ENCODE measurements at places on chromosomes 13 and 19.

DNA sequence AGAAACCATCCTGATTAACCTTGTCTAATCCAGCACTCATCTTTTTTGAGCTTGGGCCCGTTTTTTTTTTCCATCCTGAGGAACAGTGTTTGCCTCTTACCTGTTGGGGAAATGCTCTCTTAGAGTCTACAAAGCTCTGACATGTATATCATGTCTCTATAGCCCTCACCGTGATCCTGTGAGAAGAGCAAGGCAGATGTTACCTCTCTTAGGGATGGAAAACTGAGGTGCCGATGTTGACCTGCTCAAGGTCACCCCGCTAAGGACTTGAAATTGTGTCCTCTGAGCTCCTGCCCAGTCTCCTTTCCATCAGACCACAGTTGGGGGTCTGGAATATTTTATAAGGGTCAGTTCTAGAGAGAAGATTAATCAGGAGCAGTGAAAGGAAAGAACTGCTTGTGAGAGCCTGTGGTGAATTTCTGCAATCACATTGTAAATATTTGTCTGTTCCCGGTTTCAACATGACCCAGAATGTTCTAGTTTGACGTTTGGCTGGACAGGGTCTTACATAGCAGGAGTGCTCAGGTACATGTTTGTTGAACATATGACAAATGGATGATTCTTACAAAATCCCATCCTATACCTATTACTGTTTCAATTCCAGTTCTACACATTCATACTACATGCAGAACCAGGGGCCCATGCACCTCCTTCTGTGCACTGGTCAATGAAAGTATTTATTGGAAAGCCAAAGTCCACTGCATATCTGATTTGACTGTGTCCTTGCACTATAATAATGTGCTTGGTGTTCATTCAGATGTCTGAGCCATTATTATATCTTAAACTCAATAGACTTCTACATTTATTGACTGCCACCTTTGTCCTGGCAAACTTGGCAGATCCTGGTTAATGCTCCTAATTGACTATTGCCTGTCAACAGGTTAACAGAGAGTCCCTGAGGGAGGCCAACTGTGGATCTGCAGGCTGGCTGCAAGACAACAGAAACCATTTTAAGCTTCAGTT lies 12.1 kb downstream of the SLC25A15 start:
- DNase-seq: no peak

DNA sequence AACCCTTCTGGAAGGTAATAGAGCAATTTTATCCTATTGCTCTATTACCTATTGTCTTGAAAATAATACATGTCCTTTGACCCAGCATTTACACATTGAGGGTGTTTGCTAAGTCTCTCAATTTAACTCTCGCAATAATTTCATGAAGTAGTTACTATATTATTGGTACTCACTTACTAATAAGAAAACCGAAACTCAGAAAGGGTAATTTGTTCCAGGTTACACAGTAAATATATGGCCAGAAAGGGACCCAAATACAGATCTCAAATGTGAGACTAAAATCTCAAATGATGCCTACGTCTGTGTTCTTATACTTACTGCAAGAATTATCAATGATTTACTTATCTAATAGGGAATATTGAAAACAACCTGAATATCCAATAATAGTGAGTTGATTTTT lies 29.7 kb upstream of the FAM216B start:
- no peak for DNase-seq

GRCh38 chr13:50280441-50280937 lies 265.2 kb downstream of the KCNRG start:
- no peak for DNase-seq

GRCh38 chr19:6100284-6100915 lies 9.9 kb downstream of the RFX2 start:
- DNase-seq: peak; percentile 68

DNA sequence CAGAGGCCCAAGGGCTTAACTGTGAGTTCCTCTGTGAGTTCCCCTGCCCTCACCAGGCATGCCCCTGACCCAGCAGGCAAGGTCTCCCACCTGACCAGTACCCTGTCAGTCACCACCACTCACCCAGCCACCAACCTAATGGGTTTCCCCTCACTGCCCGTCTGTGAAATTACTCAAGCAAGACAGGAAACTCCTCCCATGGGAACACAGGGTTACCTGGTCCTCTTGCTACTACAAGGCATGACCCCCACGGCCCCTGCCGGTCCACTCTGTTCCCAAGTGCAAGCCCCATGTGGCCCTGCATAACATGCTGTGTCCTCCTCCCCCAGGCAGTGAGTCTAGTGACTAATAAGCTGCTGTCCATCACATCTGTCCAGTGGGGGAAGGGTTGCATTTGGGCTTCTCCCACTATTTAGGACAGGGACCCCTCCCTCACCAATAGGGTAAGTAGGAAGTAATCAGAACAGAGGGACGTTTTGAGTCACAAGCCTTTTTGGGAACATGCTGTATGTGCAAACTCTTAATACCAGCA lies 8.0 kb upstream of the DHRS12 start:
- no peak for DNase-seq

DNA sequence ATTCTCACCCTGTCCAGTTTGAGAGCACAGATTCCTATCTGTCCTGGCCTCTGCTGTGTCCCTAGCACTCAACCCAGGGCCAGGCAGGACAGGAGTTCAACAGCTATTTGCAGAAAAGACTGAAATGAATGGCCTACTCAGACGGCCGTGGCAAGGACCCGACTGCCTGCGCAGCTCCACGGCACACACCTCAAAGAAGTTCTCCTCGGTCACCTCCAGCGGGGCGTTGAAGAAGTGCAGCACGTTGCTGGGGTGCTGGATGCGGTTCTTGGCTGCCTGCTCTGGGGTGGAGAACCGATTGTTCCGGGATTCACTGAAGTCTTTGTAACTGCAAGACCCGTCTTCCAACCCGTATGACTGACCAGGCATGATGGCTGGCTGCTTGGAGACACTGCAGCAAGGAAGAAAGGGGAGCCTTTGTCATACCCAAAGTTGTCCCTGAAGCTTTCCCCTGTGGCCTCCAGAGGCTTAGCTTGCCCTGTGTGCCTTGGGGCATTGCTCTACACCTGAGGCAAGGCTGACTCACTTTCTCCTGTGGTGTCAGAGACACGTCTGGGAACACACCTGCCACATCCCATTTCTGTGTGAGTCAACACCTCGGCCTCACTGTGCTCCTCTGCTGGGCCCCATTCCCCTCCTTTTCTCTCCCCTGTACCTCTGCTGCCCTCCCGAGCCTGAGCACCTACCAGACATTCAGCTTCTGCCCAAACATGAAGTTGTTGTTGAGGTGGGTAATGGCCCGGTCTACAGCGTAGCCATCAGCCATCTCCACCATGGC lies 6.8 kb upstream of the ECH1 start:
- DNase-seq: peak; percentile 26

DNA sequence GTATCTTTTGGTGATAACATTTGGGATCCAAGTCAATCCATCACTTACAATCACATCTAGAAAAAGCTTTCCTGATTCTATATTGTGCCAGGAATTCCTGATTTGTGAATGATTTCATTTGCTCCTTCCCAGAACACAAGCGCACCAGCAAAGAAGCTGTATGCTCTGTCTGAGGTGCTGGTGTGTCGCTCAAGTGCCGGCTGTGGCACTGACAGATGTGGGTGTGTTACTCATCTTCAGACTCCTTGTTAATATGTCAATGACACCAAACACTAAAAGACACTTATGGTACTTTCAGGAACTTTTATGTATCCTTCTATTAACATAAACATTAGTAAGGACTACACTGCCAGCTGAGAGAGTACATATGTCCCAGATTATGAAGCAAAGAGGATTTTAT lies 429.1 kb downstream of the ITGBL1 start:
- DNase-seq: no peak

DNA sequence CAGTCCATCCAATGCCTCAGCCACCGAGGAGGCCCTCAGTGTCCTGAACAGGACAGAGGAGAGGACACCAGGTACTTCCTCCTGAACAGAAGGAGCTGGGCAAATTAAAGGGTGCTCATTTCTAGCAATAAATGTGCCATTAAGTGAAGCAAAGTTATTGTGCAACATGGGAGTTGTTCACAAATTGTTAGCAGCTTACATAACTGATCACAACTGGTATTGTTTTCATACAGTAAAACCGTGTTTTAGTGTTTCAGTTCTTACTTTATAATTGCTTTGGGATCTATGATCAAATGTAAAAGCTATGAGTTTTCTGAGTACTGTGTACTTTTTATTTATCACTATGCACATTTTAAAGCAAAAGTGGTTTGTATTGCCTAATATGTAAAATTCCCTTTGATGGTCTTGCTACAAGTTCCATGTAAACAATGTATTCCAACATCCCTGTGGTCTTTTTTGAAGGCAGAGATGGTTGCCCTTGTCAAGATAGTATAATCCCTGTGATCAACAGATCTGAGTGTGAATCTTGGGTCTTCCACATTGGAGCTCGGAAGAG lies 263.1 kb downstream of the FGF14 start:
- no peak for DNase-seq

GRCh38 chr13:38685974-38686576 lies 802 bp upstream of the FREM2 start:
- no peak for DNase-seq

- DNase-seq: no peak
Measured at GRCh38 chr13:98976338-98976737, 1.5 kb downstream of the DOCK9 start.

DNA sequence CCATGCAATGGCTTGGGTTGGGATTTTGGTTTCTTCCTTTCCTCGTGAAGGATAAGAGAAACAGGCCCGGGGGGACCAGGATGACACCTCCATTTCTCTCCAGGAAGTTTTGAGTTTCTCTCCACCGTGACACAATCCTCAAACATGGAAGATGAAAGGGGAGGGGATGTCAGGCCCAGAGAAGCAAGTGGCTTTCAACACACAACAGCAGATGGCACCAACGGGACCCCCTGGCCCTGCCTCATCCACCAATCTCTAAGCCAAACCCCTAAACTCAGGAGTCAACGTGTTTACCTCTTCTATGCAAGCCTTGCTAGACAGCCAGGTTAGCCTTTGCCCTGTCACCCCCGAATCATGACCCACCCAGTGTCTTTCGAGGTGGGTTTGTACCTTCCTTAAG lies 24.1 kb downstream of the SPC24 start:
- no peak for DNase-seq

DNA sequence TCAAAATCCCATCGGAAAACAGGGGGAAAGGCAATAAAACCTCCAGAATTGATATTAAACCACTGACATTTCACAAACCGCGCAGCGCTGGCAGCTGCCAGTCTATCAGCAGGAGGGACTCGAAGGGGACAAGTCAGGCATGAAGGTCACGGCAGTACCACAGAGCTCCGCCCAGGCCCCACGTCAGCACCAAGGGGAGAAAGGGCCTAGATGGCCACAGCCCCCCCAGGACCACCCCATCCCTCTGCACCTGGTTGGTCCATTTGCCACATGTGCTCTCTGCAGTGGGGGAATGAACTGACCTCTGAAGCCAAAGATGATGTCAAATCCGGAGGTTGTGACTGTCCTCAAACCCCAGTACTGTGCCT lies 9.5 kb upstream of the VSTM2B start:
- DNase-seq: peak; percentile 12

GRCh38 chr13:113171250-113172125 lies 13.0 kb downstream of the PROZ start:
- no peak for DNase-seq

DNA sequence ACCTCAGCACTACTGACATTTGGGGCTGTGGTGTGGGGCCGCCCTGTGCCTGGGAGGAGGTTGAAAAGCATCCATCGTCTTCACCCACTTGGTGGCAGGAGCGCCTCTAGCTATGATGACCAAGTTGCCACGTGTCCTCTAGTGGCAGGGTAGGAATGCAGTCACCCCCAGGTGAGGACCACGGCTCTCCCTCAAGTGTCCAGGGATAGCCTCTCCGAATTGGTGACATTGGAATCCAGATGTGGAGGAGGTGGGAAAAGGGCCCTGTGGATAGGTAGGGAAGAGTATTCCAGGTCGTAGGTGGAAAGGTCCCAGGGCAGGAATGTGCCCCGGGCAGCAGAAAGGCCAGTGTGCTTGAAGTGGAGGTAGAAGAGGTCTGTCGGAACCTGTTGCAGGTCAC lies 37.6 kb downstream of the ARHGEF18 start:
- DNase-seq: no peak

GRCh38 chr13:40790154-40790616 lies 774 bp downstream of the SLC25A15 start:
- no peak for DNase-seq

DNA sequence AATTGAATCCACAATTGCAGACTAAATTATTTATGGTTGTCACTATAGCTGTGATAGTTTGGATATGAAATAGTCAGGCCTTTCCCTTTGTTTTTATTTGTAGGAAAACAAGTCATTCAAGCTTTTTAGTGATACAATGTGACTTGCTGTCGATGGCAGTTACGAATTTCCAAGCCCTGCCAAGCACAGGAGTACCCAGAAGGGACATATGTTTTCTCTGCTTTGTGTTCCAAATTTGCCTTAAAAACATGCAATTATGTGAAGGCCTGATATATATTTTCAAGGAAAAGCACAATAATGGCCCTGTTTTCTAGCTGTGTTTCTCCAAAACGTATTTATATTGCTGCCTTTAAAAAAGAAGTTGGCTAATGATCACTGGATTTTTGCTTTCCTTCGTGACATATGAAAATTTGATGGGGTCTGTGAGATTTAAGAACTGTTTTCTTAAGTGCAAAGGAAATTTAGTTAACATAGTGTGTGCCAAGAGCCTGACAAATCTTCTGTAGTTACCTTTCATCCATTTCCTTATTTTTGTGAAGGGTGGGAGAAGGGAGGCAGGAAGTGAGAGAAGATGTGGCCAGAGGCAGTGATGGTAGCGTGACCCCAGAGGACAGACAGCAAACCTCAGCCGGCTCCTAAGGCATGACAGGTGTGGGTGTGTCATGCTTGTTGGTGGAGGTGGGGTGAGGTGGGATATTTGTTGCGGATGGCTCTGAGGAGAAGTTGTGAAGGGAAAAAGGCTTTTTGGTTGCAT lies 79.6 kb downstream of the TEX26 start:
- no peak for DNase-seq

DNA sequence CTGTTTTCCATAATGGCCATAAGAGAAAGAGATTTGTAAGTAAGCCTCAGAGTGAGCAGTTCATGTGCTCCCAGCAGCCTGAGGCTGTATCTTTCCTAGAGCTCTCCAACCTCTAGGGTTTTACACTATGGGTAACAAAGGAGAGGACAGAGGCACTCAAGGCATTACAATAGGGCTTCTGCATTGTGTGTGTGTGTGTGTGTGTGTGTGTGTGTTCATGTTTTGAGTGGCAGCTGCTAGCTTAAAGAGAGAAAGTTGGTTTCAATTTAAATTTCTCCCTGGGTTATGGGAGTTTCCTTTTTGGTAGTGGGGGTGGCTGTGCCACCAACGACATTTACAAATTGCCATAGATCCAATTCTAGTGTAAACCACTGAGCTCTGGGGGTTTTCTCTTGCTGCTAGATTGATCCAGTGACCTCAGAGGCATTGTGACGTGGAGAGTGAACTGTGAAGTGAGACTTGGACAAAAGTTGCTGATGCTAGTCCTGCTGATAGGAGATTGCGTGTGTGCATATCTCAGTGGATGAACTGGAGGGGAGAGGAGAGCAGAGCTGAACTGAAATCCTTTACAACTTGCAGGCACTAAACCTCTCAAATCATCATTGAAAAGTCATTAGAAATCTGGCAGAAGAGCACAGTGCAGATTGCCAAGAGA lies 67.2 kb upstream of the OLFM4 start:
- no peak for DNase-seq

GRCh38 chr13:99997702-99998214 lies 16.2 kb downstream of the ZIC2 start:
- no peak for DNase-seq

Measured in Right ventricle myocardium superior (tissue), 1 donor.